ENCODE measurements at places on chromosomes 6 and 20. TPM values are rescaled to one million over a fixed set of nuclear protein-coding genes. Genes with fewer than 3 reads are reported as not detected.

The TPD52L1 gene
- not detected for total RNA-seq

The AAR2 gene
- 22.5 TPM for total RNA-seq

- peaks cover 1% of the 10 kb centered on the region for H3K36me3 ChIP-seq
- no peak for DNase-seq
- no peaks in the 10 kb centered on the region for H3K27me3 ChIP-seq
- H3K4me3 ChIP-seq: no peak overlapping the region
- H3K4me1 ChIP-seq: no peaks in the 10 kb centered on the region
- no peak overlapping the region for H3K27ac ChIP-seq
Observed at GRCh38 chr6:83117802-83118201, 50.3 kb downstream of the DOP1A start.

DNA sequence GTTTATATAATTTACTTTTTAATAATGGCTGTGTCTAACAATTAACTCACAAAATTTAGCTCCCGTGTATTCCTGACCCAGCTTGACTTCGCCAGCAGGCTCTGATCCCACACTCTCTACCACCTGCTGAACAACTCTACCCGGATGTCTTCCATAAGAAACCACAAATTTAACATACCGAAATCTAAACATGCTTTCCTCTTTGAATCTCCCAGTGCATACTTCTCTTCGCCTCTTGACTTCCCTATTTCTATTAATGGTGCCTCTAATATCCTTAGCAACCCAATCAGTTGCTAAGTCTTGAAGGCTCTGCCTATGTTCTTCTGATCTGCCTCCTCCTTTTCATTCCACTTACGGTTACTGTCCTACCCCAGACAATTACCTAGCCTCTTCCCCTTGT lies 4.6 kb upstream of the MYB start:
- no peak for DNase-seq
- H3K27me3 ChIP-seq: no peaks in the 10 kb centered on the region
- H3K4me3 ChIP-seq: no peak overlapping the region
- H3K27ac ChIP-seq: no peak overlapping the region
- no peaks in the 10 kb centered on the region for H3K36me3 ChIP-seq

The ZKSCAN4 gene
- 6.5 TPM for total RNA-seq

GRCh38 chr6:104484191-104484590 lies 375.5 kb downstream of the HACE1 start:
- no peaks in the 10 kb centered on the region for H3K36me3 ChIP-seq
- H3K4me3 ChIP-seq: no peak overlapping the region
- peaks cover 3% of the 10 kb centered on the region for H3K27me3 ChIP-seq
- no peak for DNase-seq
- no peaks in the 10 kb centered on the region for H3K4me1 ChIP-seq

DNA sequence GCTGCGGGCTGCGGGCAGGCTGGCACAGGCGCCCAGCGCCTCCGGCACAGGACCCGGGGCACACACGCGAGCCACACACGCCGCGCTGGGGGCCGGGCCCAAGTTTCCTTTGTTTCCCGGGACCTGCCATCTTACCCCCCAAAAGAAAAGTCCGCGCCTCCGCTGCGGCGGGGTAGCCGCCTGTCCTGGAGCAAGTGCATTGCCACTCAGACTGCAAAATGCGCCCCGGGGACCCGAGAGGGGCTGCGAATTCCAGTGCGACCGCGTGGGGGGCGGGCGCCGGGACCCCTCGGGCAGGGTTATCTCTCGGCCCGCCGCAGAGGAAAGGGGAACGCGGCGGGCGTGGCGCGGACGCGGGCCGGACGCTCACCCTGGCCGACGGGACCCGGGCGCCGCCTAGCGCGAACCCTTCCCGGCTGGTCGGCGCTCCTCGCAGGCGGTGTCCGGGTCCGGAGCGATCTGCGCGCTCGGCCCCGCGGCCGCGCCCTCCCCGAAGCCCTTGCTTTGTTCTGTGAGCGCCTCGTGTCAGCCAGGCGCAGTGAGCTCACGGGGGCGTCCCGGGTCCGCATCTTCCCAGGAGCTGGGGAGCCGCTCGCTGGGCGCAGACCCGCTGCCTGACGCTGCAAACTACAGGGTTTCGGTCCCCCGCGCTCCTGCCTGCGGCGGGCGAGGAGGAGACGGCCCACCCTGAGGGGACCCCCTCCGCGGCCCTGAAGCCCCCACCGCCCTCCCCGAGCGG lies 639 bp upstream of the CD24 start:
- peaks cover 6% of the 10 kb centered on the region for H3K4me1 ChIP-seq
- H3K27ac ChIP-seq: no peak overlapping the region
- no peaks in the 10 kb centered on the region for H3K36me3 ChIP-seq
- H3K4me3 ChIP-seq: peak overlapping the region; percentile 29

GRCh38 chr6:159444056-159444760 lies 248.8 kb downstream of the SOD2 start:
- DNase-seq: no peak
- H3K27ac ChIP-seq: no peak overlapping the region
- H3K4me3 ChIP-seq: no peak overlapping the region
- no peaks in the 10 kb centered on the region for H3K36me3 ChIP-seq

GRCh38 chr6:129575378-129576118 lies 134.4 kb downstream of the ARHGAP18 start:
- DNase-seq: no peak
- peaks cover 4% of the 10 kb centered on the region for H3K36me3 ChIP-seq
- no peak overlapping the region for H3K27ac ChIP-seq
- H3K27me3 ChIP-seq: peaks cover 2% of the 10 kb centered on the region

The ACSS1 gene
- 41.1 TPM for total RNA-seq

DNA sequence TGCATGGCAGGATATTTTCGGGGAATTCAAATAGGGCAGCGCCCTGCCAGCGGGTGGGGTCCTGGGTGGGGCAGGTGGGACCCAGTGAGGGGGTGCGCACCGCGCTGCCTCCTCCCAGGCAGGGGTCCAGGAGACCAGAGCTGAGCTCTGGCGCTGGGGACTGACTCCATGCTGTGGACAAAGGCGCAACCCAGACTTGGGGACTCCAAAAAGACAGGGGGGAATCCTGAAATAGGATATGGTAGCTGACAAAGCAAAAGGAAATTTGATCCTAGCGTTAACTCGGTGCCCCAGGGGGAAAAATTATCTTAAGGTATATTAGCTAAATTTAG lies 23.6 kb downstream of the TFAP2A start:
- H3K27me3 ChIP-seq: peaks cover 96% of the 10 kb centered on the region
- H3K4me1 ChIP-seq: no peaks in the 10 kb centered on the region
- H3K27ac ChIP-seq: no peak overlapping the region
- H3K36me3 ChIP-seq: peaks cover 8% of the 10 kb centered on the region
- no peak for DNase-seq

The TP53TG5 gene
- not detected for total RNA-seq

The LSM2 gene
- 109 TPM for total RNA-seq

The MYL9 gene
- 0.25 TPM for total RNA-seq

DNA sequence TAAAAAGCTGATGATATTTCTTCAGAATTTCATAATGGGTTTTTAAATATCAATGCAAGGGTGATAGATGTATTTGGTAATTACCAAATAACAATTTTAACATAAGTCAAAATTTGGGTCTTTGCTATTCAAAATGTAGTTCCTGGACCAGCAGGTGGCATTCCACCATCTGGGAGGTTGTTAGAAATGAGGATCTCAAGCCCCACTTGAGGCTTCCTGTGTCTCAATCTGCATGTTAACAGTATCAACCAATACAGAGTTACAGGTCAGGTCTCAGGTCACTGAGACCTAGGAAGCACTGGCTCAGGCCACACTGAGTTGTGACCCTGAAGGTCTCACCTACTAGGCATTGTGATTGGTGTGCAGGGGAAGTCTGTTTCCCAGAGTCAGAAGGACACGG lies 57.2 kb upstream of the MTRF1L start:
- no peak overlapping the region for H3K4me3 ChIP-seq
- H3K4me1 ChIP-seq: no peaks in the 10 kb centered on the region
- H3K27ac ChIP-seq: no peak overlapping the region
- H3K36me3 ChIP-seq: no peaks in the 10 kb centered on the region

The CST2 gene
- not detected for total RNA-seq

- no peak overlapping the region for H3K4me3 ChIP-seq
- no peaks in the 10 kb centered on the region for H3K4me1 ChIP-seq
- H3K27ac ChIP-seq: no peak overlapping the region
- no peak for DNase-seq
- no peaks in the 10 kb centered on the region for H3K36me3 ChIP-seq
Observed at GRCh38 chr6:3697609-3698008, 53.9 kb downstream of the PXDC1 start.

The MAS1 gene
- total RNA-seq: not detected

GRCh38 chr6:8539453-8539852 lies 104.1 kb upstream of the SLC35B3 start:
- no peak overlapping the region for H3K4me3 ChIP-seq
- no peaks in the 10 kb centered on the region for H3K4me1 ChIP-seq
- no peak overlapping the region for H3K27ac ChIP-seq
- no peaks in the 10 kb centered on the region for H3K27me3 ChIP-seq
- DNase-seq: no peak
- no peaks in the 10 kb centered on the region for H3K36me3 ChIP-seq
